ENCODE measurements at places on chromosomes 3 and 15. TPM values are rescaled to one million over a fixed set of nuclear protein-coding genes. Genes with fewer than 3 reads are reported as not detected.

- DNase-seq = no peak
Measured at GRCh38 chr3:171326717-171327440, 133.3 kb downstream of the TNIK start.

GRCh38 chr15:95558131-95558530 lies 772.4 kb upstream of the NR2F2 start:
- no peak for DNase-seq

DNA sequence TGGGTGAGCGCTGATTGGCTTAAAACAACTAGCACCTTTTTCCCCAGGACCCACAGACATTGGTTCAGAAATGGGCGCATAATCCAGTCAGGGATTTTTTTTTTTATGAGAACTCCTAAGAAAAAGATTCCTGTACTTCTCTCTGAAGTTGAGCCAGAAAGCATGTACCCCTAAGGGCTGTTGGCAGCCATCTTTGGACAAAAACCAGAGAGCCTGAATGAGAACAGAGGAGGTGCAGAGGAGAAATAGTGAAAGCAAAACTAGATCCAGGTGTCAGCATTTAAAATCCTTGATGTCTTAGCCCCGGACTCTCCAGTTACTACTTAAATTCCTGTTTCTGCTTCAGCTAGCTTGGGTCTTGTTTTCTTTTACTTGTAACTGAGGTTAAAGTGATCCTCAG lies 1.9 kb upstream of the SLC27A2 start:
- DNase-seq = no peak

DNA sequence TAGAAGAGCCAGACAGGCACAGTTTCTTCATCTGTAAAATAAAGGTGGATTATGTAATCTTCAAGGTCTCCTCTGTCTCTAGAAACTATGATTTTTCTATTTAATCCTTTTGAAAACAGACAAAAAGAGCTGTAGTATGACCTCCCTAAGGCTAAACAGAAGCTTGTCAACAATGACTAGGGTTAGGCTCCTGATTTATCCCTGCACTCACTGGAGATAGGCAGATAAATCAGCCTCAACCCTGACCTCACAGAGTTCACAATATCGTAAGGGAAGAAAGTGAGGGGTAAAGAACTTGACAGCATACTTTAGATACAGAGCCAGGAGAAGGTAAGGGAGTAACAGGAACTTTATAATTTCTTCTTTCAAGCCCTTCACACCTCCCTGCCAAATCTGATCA lies 124.8 kb downstream of the TMCC1 start:
- no peak for DNase-seq

GRCh38 chr15:62348118-62348517 lies 183.0 kb upstream of the C2CD4B start:
- DNase-seq = no peak

DNA sequence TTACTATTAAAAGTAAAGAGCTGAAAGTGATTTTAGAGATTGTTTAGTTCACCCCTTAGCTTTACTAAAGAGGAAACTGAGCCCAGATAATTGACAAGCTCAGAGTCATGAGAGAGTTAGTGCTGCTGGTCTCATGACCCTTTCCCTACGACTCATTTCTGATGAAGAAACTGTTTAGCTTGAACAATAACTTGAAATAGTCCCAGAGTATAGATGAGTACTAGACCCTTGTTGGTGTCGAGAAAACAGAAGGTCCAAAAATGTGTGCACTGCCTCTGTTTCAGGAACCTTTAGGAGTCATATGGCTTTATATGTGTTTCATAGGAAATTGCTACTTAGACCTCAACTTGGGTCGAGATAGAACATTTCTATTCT lies 58.2 kb downstream of the IL16 start:
- no peak for DNase-seq

DNA sequence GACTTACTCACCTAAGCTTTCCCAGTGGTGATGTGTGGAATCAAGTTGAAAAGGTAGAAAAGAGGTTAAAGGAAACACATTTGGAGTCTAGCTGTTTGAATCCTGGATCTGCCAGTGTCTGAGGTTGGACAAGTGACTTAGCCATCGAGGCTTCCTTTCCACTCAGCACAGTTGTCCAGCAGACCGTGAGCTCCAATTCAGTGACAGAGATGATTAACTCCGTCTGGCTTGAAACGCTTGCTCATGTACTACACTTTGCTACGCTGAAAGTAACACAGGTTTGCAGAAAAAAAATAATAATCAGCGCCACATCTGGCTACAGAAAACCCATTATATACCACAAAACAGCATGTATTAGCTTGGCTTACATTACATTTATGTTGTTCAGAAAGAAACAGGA lies 364.9 kb upstream of the MCTP2 start:
- DNase-seq = no peak

- DNase-seq = no peak
Measured at GRCh38 chr3:170802164-170803151, 67.5 kb downstream of the RPL22L1 start.

- DNase-seq = no peak
Measured at GRCh38 chr15:65421360-65422215, 1.2 kb downstream of the IGDCC4 start.

GRCh38 chr3:72900048-72900447 lies 12.2 kb downstream of the GXYLT2 start:
- no peak for DNase-seq

- DNase-seq = no peak
Measured at GRCh38 chr15:73996939-73997338, 2.4 kb downstream of the PML start.

- DNase-seq = no peak
Measured at GRCh38 chr3:56855856-56856512, 54.2 kb upstream of the ARHGEF3 start.

DNA sequence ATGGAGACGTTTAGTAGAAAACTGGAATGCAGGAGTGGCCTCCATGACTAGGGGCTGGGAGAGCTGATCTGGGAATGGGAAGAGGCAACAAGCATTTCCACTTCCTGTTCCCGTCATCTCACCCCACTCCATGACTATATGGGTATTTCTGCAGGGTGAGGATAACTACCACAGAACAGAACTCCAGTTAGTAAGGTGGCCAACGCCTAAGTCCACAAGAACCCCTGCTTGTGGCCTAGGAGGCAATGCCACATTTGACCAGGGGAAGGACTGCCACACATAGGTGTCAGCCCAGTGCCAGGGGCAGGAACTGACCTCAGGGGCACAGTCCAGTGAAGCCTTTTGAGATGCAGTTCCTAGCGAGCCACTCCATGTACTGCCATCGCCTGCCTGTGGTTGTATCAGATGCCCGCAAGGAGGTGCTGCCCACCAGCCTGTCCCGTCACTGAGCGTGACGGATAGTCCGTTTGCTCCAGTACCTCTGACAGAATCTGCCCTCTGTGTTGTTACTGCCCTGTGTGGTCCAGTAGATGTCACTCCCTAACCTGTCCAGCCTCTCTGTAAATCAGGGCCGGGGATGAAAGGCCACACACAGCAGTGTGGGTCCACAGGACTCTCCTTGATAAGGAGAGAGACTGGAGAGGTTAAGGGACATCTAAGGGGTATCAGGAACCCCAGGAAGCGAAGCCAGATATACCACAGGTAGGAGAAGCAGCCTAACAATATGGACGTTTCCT lies 3.5 kb upstream of the MTFMT start:
- DNase-seq = no peak

DNA sequence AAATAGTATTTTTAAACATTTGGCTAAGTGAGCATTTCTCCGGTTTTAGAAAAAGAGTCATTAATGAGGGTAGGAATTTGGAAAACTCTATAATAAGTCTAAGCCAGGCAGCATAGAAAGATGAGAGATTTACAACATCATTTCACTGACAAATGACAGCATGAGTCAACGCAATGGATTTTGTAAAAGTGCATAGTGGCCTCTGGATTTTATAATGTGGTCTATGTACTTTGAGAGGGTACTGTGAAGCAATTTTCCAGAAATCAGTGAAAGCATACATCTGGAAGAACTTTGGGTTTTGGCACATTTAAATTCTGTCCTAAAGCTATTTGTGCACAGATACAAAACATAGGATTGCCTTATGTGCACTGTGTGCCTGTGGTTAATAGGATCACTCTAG lies 130.8 kb upstream of the CCNL1 start:
- DNase-seq = no peak

GRCh38 chr15:32840507-32841245 lies 122.9 kb downstream of the GREM1 start:
- DNase-seq = no peak

GRCh38 chr15:38622304-38622703 lies 57.7 kb upstream of the RASGRP1 start:
- DNase-seq = no peak

Gene KLHL40
- total RNA-seq = not detected

Gene MUC4
- total RNA-seq = not detected

Gene ATP13A5
- not detected for total RNA-seq

Gene CXCR6
- total RNA-seq = 2.0 TPM

Gene NKIRAS1
- 3.8 TPM for total RNA-seq

Gene STRIT1
- not detected for total RNA-seq

Gene UROC1
- not detected for total RNA-seq

Gene DLEC1
- 4.4 TPM for total RNA-seq

Gene ITGA11
- total RNA-seq = 0.08 TPM

Gene TRPC1
- 4.2 TPM for total RNA-seq

Gene HPS3
- 5.5 TPM for total RNA-seq

Gene HCLS1
- total RNA-seq = 204 TPM

Measured in CD4-positive, alpha-beta T cell (primary cell).